ENCODE measurements at places on chromosomes 16 and 17.
A peak's percentile ranks its signal among the peaks of the same experiment; 100 is the strongest.

- no peak for DNase-seq
These were observed 4.1 kb downstream of the ZNF688 start for GRCh38 chr16:30567160-30567990.

GRCh38 chr16:72554935-72555334, 383.0 kb upstream of the PMFBP1 start:
- DNase-seq: no peak

- DNase-seq: no peak
These were observed 663 bp downstream of the PRR35 start for GRCh38 chr16:560701-561412.

DNA sequence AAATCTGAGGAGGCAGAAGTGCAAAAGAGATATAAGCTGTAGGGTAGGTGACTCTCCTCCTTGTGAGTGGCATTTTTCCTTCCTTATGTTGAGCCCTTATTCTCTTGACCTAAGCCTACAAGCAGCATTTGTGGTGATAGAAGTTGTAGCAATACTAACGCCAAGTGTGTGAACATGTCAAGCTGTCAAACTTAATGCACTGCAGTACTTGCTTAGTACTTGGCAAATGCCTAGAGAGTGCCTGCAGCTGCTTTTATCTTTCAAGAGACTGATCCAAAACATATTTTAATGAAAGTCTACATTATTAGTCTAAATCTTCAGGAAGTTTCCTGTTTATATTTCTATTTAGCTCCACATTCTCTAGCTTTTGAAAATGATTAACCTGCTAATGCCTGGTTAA, 83.2 kb downstream of the CNTNAP4 start:
- no peak for DNase-seq

- DNase-seq: no peak
These were observed 521 bp downstream of the ATMIN start for GRCh38 chr16:81035975-81036750.

- DNase-seq: peak; percentile 85
These were observed 1.8 kb upstream of the RARA start for GRCh38 chr17:40307001-40307730.

DNA sequence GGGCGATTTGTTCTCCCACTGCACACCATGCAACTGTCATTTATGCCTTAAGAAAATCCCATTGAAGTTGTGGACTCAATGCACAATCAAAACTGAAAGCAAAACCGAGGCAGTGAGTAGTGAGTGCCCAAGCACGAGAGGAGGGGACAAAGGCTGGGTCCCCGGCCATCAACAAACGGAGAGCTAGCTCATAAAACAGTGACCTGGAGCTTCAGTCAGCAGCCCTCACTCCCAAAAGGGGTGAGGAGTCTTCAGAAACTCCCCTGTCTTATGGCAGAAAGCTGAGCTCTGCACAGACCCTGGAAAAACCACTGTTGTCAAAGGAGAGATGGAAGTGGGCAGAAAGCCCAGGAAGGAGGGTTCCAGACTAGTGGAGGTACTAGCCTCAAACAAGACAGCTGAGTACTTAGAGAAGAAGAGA, 96.9 kb downstream of the ADCY9 start:
- no peak for DNase-seq

- no peak for DNase-seq
These were observed at the start of gene MMP25 for GRCh38 chr16:3045758-3046640. TSS of gene MMP25 (plus strand) at chr16:3046561. CDS start at chr16:3046918, 357 bp downstream.

- DNase-seq: no peak
These were observed 345.2 kb upstream of the PMFBP1 start for GRCh38 chr16:72517154-72517553.

- DNase-seq: peak; percentile 71
These were observed 19.0 kb downstream of the SLC7A5 start for GRCh38 chr16:87850009-87851006.

GRCh38 chr17:49848019-49848473, at the start of gene TAC4:
TSS of gene TAC4 (minus strand) at chr17:49848069. CDS start at chr17:49848017, 52 bp downstream.
- no peak for DNase-seq

DNA sequence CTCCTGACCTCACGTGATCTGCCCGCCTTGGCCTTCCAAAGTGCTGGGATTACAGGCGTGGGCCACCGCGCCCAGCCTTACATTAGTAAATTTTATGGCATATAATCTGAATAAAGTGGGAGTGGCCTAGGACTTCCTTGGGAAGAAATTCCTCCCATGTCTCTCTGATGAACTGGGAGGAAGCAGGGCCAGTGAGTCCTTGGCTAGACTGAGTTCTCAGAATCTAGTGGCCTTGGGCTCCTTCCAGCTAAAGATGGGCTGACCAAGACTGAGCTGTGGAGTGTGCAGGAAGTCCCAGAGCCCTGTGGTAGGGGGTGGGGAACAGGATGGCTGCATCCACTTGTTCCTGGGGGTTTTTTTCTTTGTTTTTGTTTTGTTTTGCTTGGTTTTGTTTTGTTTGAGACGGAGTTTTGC, 10.0 kb upstream of the NAGLU start:
- DNase-seq: no peak

DNA sequence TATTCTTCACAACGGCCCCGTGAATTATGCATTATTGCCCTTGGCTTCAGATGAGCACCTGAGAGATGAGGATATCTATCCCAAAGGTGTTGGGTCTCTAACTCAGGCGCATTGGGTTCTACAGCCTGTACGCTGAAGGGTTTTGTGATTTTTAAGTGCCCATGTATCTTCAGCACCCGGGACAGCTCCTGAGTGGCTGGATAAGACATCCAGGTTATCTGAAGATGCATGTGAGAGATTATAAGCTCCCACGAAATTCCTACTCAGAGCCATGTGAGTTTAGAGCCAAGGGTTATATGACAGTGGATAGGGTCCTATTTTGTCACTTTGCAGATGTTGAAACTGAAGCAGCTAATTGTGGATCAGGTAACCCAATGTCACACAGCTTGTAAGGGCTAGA, 612.3 kb upstream of the EEF2KMT start:
- DNase-seq: no peak

DNA sequence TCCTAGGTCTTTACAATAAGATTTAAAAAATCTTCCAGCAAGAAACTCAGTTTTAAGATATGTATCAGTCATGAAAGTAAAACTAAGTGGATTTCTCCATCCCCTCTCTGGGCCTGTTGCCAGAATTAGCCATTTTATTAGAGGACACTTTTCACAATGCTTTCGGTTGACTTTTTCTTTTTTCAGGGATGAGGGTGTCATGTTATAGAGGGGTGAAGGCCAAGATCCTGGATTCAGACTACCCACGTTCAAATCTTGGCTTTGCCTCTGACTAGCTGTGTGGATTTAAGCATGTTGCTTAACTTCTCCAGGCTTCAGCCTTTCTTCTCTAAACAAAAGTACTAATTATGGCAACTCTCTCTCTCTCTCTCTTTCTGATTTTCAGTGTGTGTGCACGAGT, 111.7 kb upstream of the COX10 start:
- DNase-seq: no peak

- peak; percentile 63 for DNase-seq
These were observed 8.5 kb downstream of the CHTF8 start for GRCh38 chr16:69123910-69124309.

GRCh38 chr17:78135858-78136500, 5.4 kb downstream of the TMC8 start:
- no peak for DNase-seq

GRCh38 chr17:6843241-6843880, 11.8 kb upstream of the TEKT1 start:
- no peak for DNase-seq

DNA sequence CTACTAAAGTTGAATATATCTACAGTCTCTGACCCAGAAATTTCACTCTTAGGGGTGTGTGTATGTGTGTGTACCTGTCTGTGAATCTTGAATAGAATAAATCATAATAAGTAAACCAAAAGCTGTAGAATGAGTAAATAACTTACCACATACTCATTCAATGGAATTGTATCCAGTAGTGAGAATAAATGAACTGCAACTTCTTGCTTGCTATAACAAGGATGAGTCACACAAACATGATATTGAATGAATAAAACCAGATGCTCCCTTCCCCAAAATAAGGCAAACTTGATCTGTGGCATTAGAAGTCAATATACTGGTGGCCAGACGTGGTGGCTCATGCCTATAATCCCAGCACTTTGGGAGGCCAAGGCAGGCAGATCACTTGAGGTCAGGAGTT, 259.8 kb upstream of the MON1B start:
- DNase-seq: no peak

- DNase-seq: no peak
These were observed 27.7 kb downstream of the BEAN1 start for GRCh38 chr16:66454751-66455150.

DNA sequence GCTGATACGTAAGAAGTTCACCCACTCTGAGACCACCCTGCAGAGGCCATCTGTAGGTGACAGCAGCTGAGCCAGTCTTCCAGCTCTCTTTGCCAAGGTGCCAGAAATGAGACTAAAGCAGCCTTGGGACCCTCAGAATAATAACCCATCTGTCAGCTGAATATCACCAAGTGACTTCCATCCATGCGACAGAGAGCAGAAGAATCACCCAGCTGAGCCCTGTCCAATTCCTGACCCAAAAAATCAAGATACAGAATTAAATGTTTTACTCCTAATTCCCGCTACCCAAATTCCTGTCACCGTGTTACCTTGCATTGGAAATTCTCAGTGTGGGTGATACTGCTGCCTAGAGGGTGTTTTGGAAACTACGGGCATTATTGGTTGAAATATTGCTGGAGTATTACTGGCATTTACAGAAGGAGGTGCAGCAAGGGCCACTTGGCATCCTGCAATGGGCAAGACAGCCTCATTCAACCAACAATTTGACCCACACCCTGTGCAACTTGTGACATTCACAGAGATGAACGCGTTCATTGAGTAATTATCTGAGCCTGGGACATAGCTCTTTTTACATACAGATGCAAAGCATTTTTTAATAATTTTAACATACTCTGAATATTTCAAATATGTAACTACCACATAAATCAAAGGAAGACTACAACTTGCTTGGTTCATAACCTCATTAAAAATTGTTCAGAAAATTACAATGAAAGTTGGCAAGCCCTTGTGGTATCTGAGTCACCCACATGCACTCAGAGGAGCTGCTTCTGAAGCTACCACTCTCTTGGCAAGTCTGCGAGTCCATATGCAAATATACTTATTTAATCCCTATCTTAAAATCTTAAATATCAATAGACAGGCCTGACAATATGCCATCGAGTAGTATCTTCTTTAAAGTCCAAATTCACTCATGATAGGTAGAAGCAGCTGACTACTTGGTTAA, 126.6 kb downstream of the C16orf95 start:
- DNase-seq: no peak

DNA sequence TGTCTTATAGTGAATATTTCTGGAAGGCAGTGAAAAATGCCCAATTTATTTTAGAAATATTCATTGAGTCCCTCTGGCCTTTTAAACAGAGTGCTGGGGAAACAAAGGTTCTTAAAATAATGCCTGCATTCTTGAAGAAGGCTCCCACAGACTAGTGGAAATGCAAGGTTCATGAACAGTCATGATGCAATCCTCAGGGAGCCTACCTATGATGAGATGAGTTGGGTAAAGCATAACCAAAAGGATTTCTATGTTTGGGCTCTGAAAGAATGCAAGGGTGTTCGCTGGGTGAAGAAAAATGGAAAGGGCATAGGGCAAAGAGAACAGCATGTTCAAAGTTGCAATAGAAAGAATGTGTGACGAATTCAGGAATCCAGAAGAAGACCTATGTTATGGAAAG, 214.5 kb upstream of the MAF start:
- no peak for DNase-seq

- DNase-seq: no peak
These were observed 500 bp downstream of the COX6A2 start for GRCh38 chr16:31427441-31428278.
